CD4-positive, alpha-beta T cell treated with Interleukin-15 for 1 hour (primary cell): ENCODE measurements at places on chromosomes 1 and 21.

DNA sequence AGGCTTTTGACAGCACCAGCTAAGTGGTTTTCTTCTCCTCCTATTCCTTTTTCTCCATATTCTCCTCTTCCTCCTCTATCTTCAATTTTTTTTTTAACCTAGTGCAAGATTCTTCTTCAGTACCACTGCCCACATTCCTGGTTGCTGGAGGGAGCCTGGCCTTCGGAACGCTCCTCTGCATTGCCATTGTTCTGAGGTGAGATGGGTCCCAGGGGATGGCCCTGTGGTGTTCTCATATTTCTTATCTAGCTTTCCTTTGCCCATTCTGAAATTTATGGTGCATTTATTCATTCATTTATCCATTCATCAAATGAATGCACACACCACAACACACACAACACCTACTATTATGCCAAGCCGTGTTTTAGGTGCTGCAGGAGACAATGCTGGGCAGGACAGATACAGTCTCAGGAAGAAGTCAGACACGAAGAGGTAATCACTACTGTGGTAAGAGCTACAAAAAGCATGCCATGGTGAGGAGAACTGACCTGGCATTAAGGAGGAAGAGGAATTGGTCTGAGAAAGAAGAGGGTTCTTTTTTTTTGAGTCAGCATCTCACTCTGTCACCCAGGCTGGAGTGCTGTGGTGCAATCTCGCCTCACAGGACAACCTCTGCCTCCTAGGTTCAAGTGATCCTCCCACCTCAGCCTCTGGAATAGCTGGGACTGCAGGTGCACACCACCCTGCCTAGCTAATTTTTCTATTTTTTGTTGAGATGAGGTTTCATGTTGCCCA lies 47.5 kb upstream of the TDRD10 start:
- DNase-seq = no peak

DNA sequence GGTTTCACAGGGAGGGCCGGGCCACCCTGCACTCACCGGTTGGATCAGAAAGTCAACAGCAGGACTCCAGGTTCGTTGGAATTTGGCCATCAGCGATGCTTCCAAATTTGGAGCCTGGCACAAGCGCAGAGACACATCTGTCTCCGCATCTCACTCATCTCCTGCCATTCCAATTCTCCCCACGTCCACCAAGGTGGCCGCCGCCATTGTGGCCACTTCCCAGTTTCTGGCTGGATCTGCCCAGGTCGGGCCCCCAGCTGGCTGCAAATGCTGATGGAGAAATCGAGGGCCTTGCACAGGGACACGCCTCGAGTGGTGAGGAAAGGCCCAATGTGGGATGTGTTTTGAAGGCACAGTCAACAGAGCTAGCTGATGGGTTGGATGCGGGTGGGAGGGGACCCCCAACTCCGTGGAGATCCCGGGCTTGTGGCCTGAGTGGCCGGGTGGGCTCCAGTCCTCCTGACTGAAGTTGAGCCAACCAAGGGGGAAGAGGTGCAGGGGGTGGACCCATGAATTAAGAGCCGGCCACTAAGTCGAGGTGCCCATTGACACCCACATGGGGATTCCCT lies 102.7 kb downstream of the CRYAA start:
- DNase-seq = no peak

DNA sequence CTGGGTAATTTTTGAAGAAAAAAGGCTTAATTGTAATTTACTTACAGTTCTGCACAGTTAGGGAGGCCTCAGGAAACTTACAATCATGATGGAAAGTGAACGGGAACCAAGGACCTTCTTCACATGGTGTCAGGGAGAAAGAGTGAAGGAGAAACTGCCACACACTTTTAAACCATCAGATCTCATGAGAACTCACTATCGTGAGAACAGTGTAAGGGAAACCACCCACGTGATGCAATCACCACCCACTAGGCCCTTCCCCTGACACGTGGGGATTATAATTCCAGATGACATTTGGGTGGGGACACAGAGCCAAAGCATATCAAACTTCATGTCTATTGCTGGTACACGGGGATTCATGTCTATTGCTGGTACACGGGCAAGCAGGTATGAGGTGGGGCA lies 5.3 kb upstream of the SFT2D2 start:
- DNase-seq = no peak

- no peak for DNase-seq
Observed at GRCh38 chr1:202575918-202576653, 134.2 kb downstream of the SYT2 start.

DNA sequence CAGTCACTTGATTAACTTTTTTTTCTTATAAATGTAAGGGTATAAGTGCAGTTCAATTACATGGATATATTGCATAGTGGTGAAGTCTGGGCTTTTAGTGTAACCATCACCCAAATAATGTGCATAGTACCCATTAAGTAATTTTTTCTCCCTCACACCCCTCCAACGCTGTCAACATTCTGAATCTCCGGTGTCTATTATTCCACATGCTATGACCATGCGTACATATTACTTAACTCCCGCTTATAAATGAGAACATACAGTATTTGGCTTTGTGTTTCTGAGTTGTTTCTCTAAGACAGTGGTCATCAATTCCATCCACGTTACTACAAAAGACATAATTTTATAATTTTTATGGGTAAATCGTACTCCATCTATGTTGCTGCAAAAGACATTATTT lies 1191.1 kb downstream of the NCAM2 start:
- no peak for DNase-seq

- no peak for DNase-seq
Observed at GRCh38 chr1:68890736-68891135, 393.9 kb upstream of the DEPDC1 start.

DNA sequence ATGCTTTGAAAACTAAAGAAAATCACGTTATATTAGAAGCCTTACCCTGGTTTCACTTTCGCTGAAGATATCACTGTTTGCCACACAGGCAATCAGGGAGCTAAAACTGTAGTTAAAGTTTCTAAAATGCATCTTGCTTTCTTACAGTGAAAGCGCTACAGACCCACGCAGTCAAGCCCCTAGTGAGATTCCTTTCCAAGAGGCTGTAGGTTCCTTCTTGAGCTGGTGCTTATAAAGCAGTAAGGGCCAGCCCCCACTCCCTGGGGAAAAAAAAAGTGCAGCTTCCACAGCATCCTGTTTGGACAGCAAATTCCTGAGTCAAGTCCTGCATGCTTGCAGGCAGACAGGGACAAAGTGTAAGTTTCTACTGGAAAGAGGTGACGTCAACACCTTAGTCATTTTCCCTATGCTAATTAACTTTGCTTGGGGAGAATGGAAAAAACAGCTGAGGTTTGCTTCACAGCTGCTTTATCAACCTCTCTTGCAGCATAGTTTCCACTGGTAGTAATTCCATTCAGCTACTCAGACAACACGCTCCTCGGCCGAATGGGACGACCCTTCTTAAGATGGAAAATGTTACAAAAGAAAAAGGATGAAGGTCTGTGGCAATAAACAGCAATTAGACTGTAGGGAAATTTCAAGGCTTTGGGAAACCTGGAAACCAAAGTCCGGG lies 14.7 kb upstream of the KCNE1 start:
- DNase-seq = no peak

DNA sequence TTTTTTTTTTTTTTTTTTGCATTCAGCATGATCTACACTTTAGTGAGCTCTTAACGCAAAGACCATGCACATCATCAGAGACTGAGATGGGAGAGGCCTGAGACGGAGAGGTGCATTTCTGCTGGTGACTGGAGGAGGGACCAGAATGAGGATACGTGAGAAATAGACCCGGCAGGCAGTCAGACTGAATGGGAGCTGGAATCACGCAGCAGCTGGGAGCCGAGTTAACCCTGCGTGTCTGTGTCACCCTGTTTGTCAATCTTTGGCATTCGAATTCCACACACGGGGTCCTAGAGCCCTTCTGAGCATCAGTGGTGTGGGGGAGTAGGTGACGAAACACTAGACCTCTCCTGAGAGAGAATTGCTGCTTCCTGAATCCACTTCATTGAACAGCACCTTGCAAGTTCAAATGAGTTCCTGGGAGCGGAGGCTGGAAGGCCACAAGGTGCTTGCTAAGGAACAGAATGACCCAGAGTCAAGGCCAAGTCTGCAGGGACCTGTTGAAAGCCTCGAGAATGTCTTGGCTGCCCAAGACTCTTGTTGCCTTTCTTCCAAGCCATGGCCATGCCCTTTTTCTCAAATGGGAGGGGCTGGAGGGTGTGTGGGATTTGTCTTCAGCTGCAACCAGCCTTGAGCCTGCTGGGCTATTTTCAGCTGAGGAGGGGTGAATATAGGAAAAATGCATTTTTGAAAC lies 123.3 kb downstream of the CNIH3 start:
- DNase-seq = no peak

- no peak for DNase-seq
Observed at GRCh38 chr1:243799908-243800307, 50.1 kb downstream of the AKT3 start.

DNA sequence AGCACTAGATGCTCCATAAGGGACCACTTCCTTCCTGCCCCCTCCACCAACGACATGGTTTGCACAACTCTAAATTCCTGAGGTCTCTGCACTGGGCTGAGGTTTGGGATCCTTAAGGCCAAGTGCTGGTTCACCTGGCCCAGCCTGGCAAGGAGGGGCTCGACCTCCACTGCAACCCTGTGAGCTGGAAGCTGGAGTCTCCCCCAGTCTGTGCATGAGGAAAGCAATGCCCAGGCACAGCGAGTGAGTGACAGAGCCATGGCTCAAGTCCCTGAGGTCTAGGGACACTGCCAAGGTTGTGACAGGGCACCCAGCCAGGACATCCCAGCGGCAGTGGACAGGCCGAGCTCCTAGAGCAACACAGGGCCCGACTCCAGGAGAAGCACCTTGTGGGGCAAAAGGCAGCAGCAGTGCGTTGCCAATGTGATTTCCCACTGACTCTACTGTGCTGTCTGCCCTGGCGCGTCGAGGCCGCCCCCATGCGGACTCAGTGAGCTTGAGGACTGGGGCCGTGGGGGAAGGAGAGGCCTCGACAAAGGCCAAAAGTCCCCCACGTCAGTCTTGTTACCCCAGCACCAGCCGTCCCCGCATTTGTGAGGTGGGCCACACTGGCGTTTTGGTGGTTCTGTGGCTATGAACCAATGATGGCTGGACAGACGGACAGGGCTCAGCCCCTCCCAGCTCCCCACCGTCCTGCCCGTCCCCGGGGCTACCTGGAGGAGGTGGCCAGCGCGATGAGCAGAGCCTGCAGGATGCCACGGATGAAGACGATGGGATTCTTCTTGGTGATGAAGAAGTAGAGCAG lies 30.0 kb downstream of the PODN start:
- no peak for DNase-seq

DNA sequence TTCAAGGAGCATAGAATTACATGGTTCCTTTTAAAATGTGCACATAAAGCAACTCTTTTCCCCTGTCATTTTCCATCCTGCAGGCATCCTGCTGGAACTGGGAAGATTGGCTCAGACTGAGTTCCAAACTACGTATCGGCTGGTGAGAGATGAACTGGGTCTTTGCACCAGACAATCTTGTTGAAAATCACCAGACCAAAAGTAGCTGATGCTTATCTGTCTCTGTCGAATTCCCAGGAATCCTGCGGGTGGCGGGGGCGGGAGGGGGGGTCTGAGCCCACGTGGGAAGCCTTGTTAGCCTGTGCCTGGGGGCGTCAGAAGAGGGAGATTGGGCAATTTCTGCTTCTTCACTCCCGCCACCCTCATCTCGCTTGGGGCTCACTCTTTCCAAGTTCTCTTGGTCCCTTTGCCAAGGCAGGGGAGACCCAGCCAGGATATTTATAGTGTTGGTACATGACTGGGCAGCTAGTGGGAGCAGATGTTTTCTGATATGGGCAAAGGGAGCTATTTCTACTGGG lies 90.1 kb upstream of the SLC25A33 start:
- no peak for DNase-seq

- DNase-seq = no peak
Observed at GRCh38 chr1:24540051-24540905, 15.6 kb upstream of the NCMAP start.

- DNase-seq = peak; percentile 22
Observed at GRCh38 chr1:44460107-44460882, 55.2 kb downstream of the RNF220 start.

DNA sequence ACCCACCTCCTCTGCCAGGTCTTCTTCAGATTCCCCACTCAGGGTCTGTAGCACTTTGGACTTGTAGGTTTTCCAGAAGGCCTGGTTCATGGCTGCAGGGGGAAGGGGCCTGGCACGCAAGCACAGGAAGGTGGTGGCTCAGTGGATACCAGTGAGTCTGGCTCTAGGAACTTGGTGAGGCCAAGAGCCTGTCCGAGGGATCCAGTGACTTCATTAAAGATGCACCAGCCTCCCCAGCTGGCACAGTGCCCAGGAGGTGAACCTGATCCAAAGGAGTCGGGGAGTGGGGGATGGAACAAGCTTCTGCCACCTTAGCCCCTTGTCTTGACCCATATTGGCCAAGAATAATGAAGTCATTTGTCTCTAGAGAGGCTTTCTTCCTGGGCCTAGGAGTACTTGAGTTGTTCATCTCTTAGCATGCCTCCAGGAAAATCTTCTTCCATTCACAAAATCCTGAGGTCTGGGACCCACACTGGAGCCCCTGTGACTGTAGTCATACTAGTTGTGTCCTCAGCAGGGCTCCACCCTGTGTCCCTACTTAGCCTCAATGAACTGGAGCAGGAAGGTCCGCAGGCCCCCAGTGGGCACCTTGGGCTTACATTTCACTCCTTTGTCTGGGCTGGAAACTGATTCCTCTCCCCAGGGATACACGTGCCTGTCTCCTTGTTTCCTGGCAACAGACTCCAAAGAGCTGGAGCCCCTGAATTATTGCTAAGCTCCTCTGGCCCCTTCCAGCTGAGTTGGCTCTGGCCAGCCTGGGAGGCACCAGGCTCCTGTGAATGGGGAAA lies at the start of gene C1orf232:
Gene C1orf232 (minus strand): TSS at position 554 of the 788 bp plus-strand sequence. CDS start 464 bp downstream, at position 90.
- no peak for DNase-seq

GRCh38 chr1:168134642-168135041 lies 2.1 kb downstream of the GPR161 start:
- DNase-seq = no peak

DNA sequence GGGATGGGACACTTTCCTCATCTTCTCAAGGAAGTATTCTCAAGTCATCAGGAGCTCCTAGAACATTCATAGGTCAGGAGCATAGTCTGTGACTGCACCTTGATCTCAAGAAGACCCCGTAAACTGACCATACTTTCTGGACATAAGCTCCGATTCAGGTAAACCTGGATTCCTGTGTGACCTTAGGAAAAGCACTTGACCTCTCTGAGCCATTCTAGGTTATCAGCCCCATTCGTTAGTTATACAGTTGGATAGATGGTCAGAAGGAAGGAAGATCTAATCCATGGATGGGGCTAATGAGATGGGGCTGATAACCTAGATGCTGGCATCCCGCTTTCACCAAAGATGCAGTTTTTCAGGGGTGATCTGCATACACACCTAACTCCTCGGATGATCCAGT lies 114.3 kb downstream of the EPHB2 start:
- no peak for DNase-seq

DNA sequence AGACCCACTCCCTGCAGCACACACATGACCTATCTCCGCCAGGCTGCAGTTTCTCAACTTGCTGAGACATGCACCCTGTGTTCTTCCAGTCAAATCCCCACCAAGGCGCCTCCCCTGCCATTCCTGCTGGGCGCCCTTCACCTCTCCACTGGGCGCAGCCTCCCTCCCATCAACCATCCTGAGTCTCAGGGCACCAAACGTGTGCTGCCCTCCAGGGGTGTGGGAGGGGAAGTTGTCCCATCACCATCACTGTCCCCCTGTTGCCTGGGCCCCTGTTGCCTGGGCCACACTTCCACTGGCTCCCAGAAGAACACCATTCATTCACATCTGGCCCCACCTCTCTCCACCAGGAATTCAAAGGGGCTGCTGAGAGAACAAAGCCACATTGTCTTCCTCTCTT lies 44.9 kb upstream of the EFHD2 start:
- no peak for DNase-seq
